ENCODE measurements at places on chromosomes 2 and 18.

DNA sequence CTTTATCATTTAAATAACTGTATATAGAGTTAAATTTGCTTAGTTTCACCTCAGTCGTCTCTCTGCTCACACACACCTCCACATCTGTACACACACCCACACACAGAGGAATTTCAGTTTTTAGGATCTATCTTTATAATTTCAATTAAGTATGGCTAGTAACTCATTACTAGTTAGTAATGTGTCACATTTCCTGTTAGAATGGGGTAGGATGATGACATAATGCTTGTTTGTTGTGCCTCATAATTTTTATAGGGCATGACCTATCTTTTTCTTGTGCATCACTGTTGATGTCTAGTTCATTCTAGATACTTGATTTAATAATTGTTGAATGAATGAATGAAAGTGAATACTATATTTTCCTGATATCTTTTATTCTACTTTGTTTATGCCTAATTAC is 108.6 kb downstream of the AGPS start:
- no peak for DNase-seq

DNA sequence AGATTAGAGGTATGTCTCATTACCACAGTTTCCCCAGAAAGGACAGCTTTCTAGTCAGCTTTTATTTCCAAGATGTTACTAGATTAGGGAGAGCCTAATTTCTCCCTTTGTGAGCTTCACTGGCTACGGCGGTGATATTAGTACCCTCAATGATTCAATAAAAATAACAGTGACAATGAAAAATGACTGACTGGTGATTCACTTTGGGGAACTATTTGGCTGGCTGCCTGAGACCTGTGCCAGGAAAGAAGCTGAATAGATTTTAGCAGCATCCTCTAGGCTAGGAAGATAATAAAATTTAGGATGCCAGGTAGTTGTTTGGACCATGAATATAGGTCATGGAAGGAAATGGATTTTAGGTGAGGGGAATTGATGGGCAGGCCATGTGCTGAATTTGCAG is 178.7 kb downstream of the FMNL2 start:
- no peak for DNase-seq

DNA sequence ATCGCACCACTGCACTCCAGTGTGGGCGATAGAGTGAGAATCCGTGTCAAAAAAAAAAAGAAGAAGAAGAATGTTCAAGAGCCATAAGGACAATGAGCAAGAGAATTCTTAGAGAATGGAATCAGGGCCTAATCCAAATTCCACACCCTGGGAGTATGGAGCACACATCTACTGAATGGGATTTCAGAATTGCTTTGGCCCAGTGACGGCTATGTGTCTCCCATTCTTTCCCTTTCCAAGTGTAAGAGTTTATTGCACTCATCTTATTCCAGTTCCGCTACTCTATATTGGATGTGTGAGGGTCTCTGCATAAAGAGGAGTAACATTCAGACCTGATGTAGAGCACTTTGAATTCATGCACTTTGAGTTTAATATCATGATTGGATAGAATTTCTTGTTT is 5.9 kb upstream of the RBM43 start:
- DNase-seq: no peak

DNA sequence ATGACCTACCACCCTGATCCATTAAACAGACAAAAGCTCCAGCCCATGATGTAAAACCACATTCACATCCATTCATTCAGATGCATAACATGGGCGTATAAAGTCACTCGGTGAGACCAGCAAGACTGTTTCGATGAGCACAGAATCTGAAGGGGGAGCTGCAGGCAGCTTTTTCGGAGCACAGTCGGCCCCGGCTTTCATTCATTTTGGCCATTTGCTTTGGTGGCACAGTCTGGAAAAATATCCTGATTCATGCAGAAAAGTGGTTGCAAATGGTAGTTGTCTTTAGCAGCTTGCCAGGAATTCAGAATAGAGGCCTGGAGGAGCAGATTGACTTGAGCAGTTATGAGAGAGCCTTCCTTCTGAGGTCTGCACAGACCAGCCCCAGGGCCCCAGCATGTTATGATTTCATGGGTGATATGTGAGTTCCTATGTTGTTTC is 11.2 kb downstream of the ARID5A start:
- DNase-seq: no peak

- DNase-seq: no peak
Observed at GRCh38 chr2:55045780-55046179, 4.5 kb downstream of the RTN4 start.

Data from GM19239 (cell line).